Activated T-helper 2 cell treated with anti-CD3 and anti-CD28 coated beads, Interferon-gamma antibody, Interleukin-2, Interleukin-4, amounts not matched to agents 10 μg/mL and 5 μg/mL and 100 μg/mL, durations not matched to agents 14 hours and 24 hours and 36 hours (primary cell): ENCODE measurements at places on chromosomes 13 and 19. TPM values are rescaled to one million over a fixed set of nuclear protein-coding genes. Genes with fewer than 3 reads are reported as not detected.

ICAM5 gene
- 2.6 and 3.5 TPM in 2 replicates for total RNA-seq

CEBPA gene
- total RNA-seq = 0.73 and 0.90 TPM in 2 replicates

FAM124A gene
- total RNA-seq = 0.59 and 0.64 TPM in 2 replicates

ZNF625 gene
- 3.1 and 4.1 TPM in 2 replicates for total RNA-seq

TNNT1 gene
- 0.27 and 1.3 TPM in 2 replicates for total RNA-seq

PNMA8C gene
- total RNA-seq = not detected in 2 replicates

PRKCG gene
- not detected in 2 replicates for total RNA-seq

ZNF253 gene
- total RNA-seq = 8.6 and 9.9 TPM in 2 replicates

CD209 gene
- not detected in 2 replicates for total RNA-seq

TSSK6 gene
- 2.6 and 2.9 TPM in 2 replicates for total RNA-seq

EFNA2 gene
- total RNA-seq = not detected in 2 replicates

KIR2DL4 gene
- total RNA-seq = not detected in 2 replicates

GPC5 gene
- 0.57 and 1.1 TPM in 2 replicates for total RNA-seq

C19orf81 gene
- 1.5 TPM in 1 of 2 replicates, not detected in the other for total RNA-seq

F10 gene
- total RNA-seq = not detected in 2 replicates

RAB3A gene
- 6.3 and 7.4 TPM in 2 replicates for total RNA-seq

C19orf85 gene
- not detected in 2 replicates for total RNA-seq

MBD3L1 gene
- not detected in 2 replicates for total RNA-seq

GRCh38 chr19:30172613-30173242, 199.5 kb upstream of the ZNF536 start:
- DNase-seq = no peak

- DNase-seq = no peak
Observed at GRCh38 chr13:21175656-21176214, 617 bp downstream of the SKA3 start.

DNA sequence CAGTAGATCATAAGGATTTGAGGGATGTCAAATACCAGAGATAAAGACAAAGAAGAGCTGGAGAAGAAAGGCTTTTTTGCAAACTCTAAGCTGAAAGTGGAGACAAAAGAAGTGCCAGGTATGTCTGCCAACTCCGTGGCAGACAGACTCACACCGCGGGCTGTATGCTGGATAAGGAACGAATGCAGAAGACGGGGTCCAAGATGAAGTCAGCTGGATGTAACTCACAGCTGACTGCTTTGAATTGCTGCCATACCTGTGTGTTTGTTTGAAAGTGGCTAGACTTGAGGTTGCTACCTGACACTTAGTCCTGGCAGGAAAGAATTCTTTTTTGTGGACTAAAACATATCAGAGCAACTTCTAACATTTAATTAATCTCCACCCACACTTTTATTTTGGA, 398.8 kb downstream of the DLEU7 start:
- DNase-seq = no peak

DNA sequence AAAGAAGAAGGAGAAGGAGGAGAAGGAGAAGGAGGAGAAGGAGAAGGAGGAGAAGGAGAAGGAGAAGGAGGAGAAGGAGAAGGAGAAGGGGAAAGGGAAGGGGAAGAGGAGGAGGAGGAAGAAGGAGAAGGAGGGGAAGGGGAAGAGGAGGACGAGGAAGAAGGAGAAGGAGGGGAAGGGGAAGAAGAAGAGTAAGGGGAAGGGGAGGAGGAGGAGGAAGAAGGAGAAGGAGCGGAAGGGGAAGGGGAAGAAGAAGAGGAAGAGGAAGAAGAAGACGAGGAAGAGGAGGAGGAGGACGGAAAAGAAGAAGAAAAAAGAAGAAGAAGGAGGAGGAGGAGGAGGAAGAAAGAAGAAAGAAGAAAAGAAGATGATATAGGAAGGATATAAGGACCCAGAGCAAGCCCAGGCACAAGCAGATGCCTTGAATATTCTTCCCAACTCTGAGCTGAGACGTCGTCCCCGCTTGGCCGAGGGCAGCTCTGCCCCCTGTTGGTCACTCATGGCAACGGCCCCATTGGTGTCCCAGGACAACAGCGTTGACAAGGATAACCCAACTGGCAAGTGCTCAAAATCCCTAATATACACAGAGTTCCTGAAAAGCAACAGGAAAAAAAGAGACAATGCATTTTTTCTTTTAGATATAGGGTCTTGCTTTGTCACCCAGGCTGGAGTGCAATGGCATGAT, 30.6 kb upstream of the IGSF23 start:
- no peak for DNase-seq

GRCh38 chr19:5892772-5893275, 10.8 kb downstream of the NDUFA11 start:
- DNase-seq = no peak

GRCh38 chr13:82358284-82358683, 1524.0 kb downstream of the SLITRK1 start:
- DNase-seq = no peak

DNA sequence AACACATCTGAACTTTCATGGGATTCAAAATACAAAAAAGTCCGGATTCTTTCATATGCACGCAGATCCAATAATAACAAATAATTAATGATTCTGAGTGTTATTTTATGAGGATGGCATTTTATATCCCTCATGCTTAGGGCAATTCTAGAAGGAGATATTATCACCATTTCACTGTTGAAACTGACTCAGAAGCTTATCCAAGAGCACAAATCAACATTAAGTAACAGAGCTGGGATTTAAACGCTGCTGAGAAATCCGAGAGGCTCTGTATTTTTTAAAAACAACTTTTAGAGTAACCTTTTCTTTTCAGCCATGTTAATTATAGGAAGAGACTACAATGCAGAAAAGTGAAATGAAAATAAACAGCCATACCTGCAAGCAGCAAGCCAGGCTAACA, 30.3 kb downstream of the ATP7B start:
- no peak for DNase-seq

GRCh38 chr13:35723821-35724220, 247.3 kb upstream of the MAB21L1 start:
- no peak for DNase-seq

GRCh38 chr13:44054525-44054924, 174.8 kb downstream of the LACC1 start:
- DNase-seq = no peak

DNA sequence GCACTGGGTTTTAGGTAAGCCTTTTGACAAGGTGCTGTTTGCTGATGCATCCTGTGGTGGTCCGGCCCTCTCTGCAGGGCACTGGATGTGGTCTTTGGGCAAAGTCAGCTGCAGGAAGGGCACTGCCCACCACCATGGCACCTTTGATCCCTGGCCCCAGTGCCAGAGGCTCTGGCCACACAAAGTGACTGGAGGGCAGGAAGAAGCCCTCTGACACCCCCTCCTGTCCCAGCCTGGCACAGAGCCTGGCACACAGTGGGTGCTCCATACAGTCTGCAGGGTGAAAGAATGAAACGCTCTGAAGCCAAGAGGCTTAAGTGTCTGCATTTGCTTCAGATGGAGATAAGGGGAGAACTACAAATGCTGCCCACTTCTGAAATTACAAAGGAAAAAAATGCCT, 47.6 kb upstream of the CNMD start:
- no peak for DNase-seq

GRCh38 chr13:31101472-31102170, 60.1 kb downstream of the HSPH1 start:
- DNase-seq = no peak

- no peak for DNase-seq
Observed at GRCh38 chr13:48578516-48579164, 45.8 kb upstream of the RCBTB2 start.

DNA sequence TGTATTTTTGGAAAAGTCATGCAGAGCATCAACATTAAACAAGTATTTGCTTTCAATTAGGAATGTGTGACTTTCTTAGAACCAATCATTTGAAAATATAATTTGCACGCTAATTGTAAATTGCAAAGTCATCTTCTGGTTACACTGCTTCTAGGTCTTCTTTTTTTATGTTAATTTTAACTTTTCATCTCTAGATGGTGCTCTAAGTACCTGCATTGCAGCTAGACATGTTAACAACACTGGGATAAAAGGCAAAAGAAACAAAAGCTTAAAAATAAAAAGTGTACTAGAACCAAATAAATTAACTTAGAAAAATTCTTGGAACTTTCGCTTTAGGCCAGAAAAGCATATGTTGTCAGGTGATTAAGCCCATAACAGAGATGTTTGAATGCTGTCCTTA, 2758.2 kb downstream of the PCDH9 start:
- no peak for DNase-seq

GRCh38 chr13:64551755-64552154, 2678.4 kb downstream of the PCDH9 start:
- no peak for DNase-seq

GRCh38 chr19:31497709-31498108, 148.5 kb upstream of the TSHZ3 start:
- no peak for DNase-seq

DNA sequence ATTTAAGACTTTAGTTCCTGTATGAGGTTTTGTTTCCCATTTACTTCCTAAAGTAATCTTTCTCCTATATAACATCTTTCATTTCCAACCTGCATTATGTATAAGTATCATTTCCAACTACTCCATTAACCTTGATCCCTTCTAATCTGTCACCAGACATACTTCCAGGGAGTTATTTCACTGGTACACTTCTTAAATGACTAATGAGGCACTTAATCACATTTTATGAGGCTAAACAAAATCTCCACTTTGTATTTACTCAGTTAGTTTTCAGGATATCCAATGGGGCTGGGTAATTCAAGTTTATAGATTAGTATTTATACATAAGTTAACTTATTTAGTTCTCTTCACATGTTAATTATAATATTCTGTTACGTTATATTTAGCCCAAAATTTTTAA, 634.7 kb downstream of the PCDH17 start:
- DNase-seq = no peak

DNA sequence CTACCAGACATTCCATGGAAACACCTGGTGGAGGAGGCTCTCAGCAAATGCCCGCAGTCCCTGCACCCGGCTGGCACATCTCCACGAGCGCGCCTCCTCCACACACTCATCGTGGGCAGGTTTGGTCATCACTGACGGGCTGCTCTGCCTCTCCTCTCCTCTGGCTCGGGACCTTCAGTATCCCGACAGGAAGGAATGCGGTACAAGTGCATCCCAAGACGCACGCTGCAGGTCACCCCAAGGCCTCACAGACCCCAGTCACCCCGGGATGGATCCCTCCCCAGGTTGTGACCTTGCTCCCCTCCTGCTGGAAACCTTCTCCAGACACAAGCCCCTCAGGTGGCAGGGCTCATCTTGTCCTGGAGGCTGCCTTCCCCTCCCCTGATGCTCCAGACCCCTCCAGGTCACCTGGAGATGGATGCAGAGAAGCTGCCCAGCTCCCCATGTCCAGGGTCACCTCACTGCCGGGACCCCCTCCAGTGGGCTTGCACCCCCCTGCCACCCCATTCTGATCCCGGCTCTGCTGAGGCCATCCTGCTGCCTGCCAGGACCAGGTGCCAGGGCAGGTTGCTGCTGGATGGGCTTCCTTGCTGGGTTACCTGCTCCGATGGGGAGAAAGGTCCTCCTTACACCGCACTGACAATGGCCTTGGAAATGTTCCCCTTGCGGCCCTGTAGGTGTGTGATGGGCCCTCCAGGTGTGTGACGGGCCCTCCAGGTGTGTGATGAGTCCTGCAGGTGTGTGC, 29.9 kb downstream of the C13orf46 start:
- DNase-seq = no peak

- no peak for DNase-seq
Observed at GRCh38 chr13:20359335-20359734, 127.2 kb upstream of the GJB6 start.

GRCh38 chr13:33261387-33262061, 24.0 kb downstream of the STARD13 start:
- DNase-seq = no peak

- DNase-seq = no peak
Observed at GRCh38 chr13:22455036-22455435, 725.7 kb upstream of the SGCG start.

DNA sequence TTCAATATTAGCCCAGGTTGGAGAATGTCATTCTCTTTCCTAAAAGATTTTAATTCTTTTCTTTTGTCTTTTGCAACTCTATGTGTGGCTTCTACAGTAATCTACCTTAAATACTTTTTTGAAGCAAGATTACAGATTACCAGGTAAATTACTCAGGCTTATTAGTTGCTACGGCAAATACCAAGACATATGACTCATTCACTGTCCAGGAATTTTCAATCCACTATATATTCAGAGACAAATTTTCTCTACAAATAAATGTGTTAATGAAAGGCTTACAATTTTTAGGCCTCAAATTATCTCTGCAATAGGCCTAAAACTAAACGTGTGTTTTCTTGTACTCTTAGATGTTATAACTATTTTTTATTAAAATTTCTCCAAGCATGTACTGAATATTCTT, 631.3 kb downstream of the DIAPH3 start:
- no peak for DNase-seq
